ENCODE measurements at places on chromosomes 2 and 18.

GRCh38 chr2:189826039-189826438 is 41.8 kb downstream of the PMS1 start:
- DNase-seq = no peak

DNA sequence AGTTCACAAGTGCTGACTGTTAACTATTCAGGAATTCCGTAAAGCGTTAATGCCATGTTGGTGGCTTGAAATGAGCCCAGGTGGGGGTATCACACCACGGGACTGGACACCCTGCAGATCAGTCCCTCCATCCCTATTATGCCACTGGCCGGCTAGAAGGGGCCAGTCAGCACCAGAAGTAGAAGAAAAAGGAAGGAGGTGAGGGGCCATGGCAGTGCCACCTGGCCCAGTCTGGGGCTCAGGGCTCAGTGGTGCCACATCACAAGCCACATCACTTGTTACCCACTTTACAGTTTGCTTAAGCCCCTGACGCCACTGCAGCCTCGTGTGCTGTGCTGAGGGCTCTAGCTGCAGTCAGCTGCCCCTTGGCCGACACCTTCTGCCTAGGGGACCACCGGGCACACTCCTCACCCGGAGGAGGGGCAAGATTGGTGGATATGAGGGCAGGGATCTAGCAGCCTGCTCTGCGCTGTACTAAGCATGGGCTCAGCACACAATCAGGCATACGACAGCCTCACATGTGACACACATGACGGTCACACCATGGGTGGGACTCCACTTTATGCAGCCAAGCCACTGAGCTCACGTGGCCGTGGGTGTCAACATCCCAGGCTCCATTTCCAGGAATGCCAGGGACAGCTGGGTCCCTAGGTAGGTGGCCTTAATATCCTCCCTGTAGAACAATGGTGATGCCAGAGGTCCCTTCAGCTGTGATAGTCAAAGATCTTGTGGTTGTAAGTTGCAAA is 3.6 kb downstream of the LIMS2 start:
- no peak for DNase-seq

DNA sequence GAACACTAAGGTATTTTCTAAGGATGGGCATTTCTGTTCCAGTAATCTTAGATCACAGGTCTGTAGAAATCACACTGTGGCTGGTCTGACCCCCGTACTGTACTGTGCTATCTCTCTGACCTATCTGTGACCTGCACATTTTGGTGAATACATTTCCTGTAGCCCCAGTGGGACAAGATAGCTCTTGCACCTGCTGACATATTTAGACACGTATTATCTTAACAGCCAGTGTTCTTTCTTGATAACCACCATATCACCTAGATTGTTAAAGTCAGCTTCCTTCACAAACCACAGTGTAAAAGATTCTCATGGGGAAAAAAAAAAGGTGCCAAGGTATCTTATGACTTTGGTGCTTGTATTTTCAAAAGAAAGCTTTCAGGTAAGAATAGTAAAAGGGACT is 39.8 kb upstream of the TMEM247 start:
- DNase-seq = no peak

- no peak for DNase-seq
Measured at GRCh38 chr2:110784047-110784631, 51.8 kb downstream of the ACOXL start.

DNA sequence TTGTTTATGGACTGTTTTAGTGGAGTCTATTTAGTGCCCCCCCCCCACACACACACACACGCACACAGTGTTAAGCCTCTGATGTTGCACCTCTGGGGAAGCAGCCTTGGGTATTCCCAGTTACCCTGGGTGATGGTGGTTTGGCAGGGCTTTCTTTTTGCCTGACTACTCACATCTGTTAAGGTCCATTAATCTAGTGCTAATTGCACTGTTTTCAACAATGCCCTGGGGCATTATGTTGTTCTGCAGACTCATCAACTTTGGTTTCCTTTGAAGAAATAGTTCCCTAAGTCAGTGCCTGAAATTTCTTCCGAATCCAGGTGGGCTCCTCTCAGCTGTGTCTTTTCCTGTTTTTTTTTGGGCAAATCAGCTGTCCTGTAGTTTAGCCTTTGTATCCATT is 34.7 kb downstream of the SPOPL start:
- DNase-seq = no peak

DNA sequence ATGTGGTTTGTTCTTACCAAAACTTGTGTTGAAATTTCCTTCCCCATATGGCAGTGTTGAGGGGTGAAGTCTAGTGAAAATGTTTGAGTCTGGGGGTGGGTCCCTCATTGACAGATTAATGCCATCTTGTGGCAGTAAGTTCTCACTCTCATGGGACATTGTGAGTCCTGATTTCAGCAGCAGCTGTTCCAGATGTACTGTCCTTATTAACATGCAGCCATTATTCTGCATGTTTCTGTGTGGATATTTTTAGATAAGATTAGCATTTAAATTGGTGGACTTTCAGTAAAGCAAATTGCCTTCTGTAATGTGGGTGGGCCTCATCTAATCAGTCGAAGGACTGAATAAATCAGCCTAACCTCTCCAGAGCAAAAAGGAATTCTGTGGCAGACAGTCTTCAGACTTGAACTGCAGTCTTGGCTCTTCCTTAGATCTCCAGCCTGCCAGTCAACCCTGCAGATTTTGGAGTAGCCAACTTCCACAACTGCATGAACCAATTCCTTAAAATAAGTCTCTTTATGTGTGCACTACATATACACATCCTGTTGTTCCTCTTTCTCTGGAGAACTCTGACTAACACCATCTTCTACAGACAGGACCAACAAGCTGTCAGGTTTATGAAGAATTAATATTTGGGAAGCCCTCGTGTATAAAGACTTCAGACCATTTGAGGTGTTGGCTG is 138.7 kb upstream of the ZNF516 start:
- no peak for DNase-seq

DNA sequence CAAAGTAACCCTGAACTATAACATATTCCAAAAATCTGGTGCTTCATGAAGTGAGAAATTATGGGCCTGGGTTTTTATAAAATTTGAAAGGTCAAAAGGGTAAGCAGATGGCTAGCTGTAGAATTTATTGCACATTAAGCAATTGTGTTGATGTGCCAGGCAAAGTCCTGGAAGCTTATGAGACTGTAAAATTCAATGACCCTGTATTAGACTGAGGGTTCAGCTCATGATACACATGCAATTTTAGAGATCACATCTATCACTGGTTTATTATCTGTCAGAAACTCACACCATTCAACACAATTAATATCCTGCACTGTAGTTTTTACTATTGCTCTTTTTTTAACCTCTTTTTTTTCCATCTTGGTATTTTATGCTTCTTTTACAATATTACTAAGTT is 1162.6 kb upstream of the SLC39A10 start:
- DNase-seq = no peak

DNA sequence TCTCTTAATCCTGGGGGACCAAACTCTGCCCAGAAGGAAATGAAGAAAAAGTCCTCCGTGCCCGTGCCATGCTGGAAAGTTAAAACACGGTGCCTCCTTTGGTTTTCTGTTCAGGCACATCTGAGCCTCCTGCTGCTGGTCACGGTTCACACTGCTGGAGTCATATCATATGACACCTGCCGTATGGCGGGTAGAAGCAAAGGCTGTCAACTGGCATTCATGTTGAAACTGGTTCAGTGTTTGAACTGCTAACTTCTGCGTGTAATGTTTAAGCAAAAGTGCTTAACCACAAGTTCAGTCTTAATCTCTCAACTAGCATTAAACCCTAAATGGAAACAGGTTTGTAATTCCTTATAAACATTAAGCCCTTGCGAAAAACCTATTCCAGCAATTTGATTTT is 3.1 kb downstream of the STK39 start:
- peak; percentile 4 for DNase-seq

- DNase-seq = no peak
Measured at GRCh38 chr2:141162314-141162713, 968.5 kb downstream of the LRP1B start.

DNA sequence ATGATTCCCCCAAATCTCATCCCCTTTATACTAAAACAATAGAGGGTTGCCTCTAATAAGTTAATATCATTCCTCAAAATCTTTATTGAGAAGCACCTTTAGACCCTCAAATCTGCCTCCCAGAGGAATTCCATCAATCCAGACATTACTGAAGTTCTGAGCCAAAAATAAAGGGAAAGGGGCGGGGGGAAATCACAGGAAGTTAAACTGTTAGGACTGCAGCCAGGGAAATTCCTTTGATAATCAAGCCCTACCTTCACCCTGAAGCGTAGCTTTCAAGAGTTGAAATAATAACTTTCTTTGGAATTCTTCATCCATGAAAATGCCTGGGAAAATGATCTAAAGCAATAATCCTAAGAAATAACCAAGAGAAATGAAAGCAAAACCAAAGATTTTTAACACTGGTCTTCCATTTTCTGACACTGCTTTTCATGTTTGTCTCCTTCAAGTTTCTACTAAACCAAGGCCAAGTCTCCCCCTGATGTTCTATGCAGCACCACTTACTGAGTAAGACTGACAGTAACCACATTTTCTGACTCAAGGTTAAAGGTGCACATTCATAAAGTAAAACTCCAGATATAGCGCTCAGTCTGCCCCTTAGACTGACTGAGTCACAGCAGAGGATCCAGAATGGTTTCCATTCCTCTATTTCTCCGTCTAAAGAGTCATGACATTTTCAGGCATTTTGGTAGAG is 78.2 kb downstream of the TCF4 start:
- no peak for DNase-seq

DNA sequence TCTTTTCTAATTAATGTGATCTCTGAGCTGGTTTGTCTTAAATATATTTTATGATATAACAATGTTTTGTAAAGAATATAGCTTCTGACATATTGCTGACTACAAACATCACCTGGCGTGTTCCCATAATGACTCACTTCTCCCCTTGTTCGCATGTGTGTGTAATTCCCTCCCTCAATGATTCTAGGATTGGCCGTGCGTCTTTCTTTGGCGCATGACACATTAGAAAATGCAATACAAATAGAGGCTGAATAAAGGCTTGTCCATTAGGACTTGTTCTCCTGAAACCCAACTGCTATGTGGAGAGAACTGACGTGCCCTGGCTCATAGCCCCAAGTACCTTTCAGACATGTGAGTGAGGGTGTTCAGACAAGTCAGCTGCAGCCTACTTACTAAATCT is 159.7 kb upstream of the CDH20 start:
- DNase-seq = no peak

DNA sequence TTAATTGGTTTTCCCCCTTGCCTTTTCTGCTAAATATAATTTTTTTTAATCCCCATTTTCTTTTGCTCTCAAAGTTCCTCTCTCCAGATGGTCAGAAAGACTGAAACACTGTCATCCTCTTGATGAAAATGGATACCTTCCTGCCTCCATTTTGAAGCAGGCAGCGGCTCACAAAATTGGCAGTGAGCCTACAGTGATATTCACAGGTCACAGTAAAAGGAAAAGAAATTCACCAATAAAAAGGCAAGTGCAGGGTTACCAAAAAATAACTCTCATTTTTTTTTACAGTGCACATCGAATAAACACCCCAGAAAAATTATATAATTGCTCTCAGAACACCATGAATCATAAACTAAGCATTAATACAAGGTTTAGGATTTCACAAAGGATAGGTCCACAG is 307.5 kb downstream of the TCF4 start:
- no peak for DNase-seq

GRCh38 chr2:203992509-203992908 is 55.9 kb downstream of the ICOS start:
- no peak for DNase-seq

- no peak for DNase-seq
Measured at GRCh38 chr2:212711856-212712255, 173.3 kb upstream of the ERBB4 start.

GRCh38 chr18:2451556-2451955 is 119.7 kb downstream of the METTL4 start:
- DNase-seq = no peak

- no peak for DNase-seq
Measured at GRCh38 chr2:120969613-120970355, 234.1 kb downstream of the GLI2 start.

GRCh38 chr2:214489702-214490101 is 78.8 kb downstream of the VWC2L start:
- no peak for DNase-seq

- no peak for DNase-seq
Measured at GRCh38 chr2:201363857-201364560, 6.9 kb upstream of the FLACC1 start.

DNA sequence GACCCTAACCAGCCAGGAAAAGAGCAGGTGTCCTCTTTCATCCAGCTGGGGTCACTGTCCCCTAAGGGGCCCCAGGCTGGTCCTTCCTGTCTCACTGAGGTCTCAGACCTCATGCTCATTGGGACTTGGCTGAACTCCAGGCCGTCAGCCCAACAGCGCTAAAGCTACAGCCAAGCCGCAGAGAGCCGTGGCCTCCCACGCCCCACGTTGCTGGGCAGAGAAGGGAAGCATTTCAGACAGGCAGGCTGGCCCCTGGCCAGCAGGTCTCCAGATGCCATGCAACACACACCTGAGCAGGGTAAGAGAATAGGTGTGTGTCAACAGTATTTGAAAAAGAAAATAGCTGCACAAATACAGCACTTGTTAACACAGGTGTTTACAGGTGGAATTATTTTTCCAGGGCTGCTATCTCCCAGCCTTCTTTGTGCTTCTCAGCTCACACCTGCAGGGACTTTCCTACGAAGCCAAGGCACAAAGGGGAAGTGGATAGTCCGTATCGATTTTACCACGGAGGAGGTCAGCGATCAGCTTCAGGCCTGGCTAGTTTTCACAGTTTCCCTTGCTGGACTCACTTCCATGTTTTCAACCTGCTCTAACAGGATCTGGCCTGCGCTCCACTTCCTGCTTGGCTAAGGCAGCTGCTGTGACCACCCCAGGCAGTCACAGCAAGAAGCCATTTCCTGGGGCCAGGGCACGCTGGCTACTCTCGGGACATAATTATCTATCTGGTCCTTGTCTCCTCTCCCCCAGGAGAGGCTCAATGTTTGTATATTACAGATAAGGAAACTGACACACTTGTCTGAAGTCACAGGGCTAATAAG is 156.1 kb upstream of the ID2 start:
- DNase-seq = no peak

- no peak for DNase-seq
Measured at GRCh38 chr2:98912957-98913915, 22.8 kb downstream of the CRACDL start.

- no peak for DNase-seq
Measured at GRCh38 chr2:50231510-50231909, 800.4 kb downstream of the NRXN1 start.

DNA sequence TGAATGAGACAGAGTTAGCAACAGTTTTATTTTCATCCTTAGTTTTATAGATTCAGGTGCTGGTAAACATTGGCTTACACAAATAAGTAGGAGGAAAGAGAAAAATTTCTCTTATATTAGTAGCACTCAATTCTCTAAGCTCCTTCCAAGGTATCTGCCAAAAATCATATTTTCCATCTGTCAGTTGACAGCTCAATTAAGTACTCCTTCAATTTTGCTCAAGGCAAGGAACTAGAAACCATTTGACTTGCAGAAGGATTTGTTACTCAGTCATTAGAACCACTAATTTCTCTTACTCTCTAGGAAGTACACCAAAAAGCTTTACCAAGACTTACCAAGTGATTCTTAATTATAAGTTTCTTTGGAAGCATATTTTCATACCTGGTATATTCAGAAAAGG is 101.4 kb upstream of the ATP8B1 start:
- no peak for DNase-seq

Measured in activated T-helper 9 cell treated with anti-CD3 and anti-CD28 coated beads, Interleukin-2, amount 50 U/mL, for 16 hours (primary cell).